Pancreas (tissue), 10 donors: ENCODE measurements at places on chromosomes 2 and 18.

DNA sequence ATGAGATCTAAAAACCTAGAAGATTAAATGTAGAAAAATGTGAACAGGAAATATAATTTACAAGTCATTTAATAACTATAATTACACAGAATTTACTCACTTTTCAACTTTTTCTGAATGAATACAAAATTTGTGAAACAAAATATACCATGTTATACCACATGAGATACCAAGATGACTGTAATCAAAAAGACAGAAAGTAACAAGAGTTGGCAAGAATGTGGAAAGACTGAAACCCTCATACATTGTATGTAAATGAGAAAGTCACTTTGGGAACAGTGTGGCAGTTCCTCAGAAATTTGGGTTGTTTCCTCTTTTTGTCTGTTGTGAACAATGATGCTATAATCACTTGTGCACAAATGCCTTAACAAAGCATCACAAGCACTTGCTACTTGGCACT is 145.4 kb upstream of the ZNF804A start:
- DNase-seq = no peak

GRCh38 chr2:224904381-224904780 is 137.9 kb downstream of the DOCK10 start:
- no peak for DNase-seq

GRCh38 chr2:123366239-123366837 is 658.7 kb upstream of the CNTNAP5 start:
- DNase-seq = no peak

DNA sequence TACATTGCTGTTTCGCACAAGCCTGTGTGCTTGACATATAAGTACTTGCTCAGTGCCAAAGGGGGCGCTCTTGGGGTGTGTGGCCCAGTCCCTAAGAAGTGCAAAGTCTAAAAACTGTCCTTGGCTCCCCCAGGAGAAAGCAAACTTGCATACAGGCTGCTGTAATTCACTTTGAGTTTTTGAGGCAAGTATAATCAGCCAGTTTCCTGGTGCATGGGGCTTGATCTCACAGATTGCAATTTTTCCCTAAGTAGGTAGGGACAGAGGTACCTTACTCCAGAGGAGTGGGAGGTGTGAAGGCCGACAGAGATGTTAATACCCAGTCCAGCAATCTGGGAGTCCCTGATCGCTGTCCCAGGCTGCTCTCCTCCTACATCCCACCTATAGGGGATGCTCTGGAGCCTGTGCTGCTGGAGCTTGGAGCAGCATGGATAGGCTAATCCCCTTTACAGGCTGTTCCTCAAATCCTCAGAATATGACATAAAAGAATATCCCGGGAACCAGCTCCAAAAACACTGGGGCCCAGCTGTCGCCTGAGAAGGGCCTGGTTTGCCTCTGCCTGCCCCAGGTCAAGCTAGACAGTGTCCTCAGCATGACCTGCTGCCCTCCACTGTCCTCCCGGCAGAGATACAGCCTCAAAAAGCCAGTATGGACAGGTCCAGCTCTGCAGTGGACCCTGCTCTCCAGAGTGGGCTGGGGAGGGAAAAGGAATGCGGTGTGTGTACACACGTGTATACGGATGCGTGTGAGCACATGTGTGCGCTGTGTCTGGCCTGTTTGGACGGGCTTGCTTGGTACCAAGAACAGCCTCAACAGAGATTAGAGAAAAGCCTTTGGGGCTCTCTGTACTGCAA is 136.5 kb upstream of the HAAO start:
- peak; percentile 62 for DNase-seq

- DNase-seq = peak; percentile 59
Measured at GRCh38 chr2:223959688-223960087, 2.4 kb downstream of the MRPL44 start.

GRCh38 chr2:11101430-11101829 is 53.8 kb upstream of the SLC66A3 start:
- no peak for DNase-seq

DNA sequence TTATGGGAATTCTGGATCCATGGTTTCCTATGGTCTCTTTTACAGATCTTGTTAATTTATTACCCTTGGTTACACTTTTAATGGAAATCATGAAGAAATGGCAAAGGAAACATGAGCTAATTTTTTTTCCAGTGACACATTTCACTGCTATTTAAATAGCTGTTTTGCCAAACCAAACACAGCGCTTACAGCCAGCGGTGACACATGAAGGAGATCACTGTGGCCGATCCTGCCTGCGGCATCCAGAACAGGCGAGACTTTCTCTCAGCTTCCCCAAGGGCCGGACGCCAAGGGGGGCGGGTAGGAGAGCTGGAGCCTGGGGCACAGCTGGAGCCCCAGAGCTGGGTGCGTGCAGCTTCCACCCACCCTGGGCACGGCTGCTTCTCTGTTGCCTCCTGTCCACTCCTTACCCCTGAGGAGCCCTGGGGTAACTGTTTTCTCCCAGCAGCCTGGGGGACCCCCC is 81.4 kb upstream of the PKDCC start:
- DNase-seq = peak; percentile 77

DNA sequence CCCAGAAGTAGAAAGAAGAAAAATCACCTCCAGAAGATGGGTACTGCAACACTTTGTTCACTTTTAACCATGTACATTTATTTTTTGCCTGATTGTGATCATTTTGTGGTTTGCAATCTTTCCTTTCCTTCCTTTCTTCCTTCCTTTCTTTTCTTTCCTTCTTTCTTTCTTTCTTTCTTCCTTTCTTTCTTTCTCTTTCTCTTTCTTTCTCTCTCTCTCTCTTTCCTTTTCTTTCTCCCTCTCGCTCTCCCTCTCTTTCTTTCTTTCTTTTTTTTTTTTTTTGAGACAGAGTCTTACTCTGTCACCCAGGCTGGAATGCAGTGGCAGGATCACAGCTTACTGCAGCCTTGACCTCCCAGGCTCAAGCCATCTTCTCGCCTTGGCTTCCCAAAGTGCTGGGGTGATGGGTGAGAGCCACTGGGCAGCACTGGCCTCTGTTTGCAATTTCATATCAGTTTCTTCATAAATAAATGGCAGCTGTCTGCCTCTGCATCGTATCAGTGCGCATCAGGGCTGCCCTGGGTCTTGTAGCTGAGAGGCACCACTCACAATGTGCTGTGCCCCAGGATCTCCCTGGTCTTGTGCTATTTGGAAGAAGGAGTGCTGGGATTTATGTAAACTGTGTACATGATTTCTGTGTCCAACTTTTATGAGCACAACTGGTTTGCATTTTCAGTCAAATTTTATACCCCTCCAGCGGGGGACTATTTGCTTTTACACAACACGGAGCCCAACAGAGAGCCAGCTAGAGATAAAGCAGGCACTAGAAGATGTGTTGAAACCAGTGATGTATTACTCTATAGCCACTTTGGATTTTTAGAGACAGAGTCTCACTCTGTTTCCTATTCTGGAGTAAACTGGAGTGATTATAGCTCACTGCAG is 6.9 kb upstream of the LIMS2 start:
- no peak for DNase-seq

DNA sequence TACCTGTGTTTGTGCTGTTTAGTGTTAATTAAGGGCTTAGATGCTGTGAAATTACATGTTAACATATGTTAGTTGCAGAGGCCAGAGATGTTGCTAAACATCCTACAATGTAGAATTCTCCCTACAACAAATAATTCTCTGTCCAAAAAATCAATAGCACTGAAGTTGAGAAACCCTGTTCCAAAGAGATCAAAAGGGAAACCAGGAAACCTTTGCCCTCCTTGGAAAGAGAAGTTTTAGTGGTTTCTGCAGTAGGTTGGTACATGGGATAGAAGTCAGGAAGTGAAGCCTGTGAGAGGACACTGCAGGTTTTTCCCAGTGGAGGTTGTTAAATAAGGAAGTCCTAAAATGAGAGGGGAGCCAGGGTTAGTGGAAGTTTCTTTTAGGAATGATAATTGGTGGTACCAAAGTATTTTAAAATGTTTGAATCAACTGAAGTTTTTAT is 6.3 kb upstream of the RMDN2 start:
- no peak for DNase-seq

GRCh38 chr2:121697108-121697631 is 39.5 kb downstream of the NIFK start:
- DNase-seq = no peak

DNA sequence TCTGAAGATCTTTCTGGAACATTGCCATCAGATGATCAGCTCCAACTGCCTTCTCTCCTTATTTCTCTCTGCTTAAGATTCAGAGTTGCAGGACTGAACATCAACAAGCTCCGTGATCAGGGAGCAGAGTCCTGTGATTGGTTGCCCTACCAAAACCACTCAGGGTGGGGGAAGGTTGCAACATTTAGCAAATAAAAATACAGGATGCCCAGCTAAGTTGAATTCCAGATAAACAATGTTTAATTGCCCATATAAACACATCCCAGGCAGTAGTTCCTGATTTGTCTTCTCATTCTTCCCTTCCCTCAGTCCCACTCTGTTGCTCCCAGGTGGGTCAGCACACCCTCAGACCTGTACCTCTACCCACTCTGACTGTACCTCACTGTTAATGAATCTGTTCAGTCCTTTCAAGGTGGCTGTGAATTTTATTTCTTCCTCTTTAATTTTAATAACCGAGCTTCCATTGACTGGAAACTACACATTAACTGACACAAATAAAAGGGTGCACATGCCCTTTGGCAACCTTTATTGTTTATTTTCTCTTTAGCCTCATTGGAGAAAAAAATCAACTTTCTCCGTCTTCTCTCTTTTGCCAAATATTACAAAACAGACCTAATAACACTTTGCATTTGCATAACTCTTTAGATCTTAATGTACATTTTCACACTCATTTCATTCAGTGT is 167.1 kb upstream of the PKDCC start:
- no peak for DNase-seq
